Activated naive CD4-positive, alpha-beta T cell treated with anti-CD3 and anti-CD28 coated beads, Interleukin-2, amount 50 U/mL, for 16 hours (primary cell): ENCODE measurements at places on chromosomes 11 and 22.

DNA sequence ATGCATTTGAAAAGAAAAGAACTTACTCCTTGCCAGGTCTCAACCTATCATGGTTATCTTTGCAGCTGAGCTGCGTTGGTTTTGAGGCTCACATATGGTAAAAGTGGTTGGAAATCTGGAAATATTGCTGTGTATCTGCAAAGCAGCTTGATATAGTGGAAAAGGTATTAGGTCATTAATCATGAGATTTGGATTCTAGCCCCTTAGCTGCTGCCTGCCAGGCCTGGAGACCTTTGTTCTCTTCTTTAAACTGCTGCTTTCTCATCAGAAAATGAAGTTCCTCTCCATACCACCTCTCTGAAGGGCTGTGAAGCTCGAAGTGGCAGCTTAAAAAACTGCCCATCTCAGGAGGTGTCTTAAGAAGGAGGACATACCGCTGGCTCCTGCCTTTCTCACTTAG lies 5.7 kb downstream of the PPARA start:
- DNase-seq: no peak

GRCh38 chr11:57417056-57417455 lies 9.9 kb downstream of the SLC43A3 start:
- no peak for DNase-seq

DNA sequence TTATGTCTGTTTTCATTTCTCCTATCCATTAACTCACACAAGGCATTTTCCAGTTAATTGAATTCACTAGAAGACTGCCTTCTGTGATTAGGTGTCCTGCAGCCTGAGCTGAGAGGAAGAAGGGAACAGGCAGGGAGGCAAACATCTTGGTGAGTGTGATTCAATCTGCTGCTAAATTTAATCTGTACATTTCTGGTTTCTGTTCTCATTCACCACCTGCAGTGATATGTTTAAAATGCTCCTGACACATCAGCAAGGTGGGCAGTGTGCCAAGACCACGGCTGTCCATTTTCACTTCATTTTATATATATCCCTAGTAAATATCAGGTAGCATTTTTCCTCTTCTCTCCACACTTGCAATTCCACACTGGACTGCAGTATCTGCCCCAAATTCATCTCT lies 416.5 kb downstream of the TMEM135 start:
- DNase-seq: no peak

DNA sequence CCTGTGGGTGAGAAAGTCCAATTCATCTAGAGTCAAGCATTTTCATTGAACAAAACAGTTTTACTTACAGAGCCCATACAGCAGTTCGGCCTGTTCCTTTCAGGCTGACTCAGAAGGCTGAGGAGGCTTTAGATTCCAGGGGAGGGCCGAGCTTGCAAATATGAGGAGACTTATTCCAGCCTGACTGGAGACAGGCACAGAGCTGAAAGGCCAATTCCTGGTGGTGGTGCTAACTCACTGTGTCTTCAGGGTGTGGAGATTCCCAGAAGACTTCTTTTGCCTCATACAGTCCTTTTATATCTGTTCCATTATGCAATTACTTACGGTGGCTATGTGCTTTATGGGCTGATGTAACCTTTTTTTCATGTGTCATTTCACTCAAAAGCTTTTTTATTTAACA lies at the start of gene OR51E2:
Gene OR51E2, minus strand, starts transcription at position 269 of the 400 bp plus-strand sequence. CDS start 15,142 bp downstream, outside the sequence.
- DNase-seq: no peak

DNA sequence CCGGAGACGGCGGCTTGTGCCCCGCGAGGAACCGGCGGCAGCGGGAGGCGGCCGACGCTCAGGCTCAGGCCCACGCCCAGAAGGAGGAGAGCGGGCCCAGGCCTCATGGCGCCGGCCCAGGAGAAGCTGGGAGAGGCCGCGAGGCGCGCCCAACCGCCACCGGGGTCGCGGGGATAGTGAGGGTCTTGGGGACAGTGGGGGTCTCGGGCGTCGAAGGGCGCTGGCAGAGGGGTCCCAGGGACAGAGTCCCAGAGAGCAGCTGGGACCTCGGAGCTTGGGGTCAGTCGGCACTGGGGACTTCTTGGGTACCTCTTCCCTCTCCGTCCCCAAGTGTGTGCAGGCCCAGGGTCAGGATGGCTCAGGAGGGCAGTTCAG lies at the start of gene PKDREJ:
Gene PKDREJ, minus strand, starts transcription at position 128 of the 375 bp plus-strand sequence. Its CDS starts 21 bp downstream, at position 107.
- DNase-seq: no peak

DNA sequence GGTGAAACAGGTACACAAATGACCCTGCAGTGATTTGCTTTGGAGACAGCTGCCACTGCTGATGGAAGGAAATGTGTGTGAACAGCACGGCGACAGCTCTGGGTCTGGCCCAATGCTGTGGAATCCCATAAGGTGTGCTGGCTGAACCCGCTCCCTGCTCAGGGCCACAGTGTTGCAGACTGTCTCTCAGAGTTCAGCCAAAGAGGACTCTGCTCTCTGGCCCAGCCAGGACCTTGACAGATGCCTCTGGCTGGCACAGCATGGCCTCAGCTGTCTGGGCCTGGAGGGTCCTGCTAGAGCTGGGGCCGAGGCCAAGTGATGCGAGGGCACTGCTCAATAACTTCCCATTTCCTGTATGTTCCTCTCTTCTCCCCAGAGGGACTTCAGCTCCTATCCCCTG lies 5.3 kb upstream of the ABCC8 start:
- DNase-seq: no peak
